Activated T-cell treated with anti-CD3 and anti-CD28 coated beads, Interleukin-2, amount 50 U/mL, for 72 hours (primary cell): ENCODE measurements at places on chromosomes 1 and 21. TPM values are rescaled to one million over a fixed set of nuclear protein-coding genes. Genes with fewer than 3 reads are reported as not detected.
A peak's percentile ranks its signal among the peaks of the same experiment; 100 is the strongest.

GRCh38 chr1:163401211-163401610 is 79.5 kb downstream of the NUF2 start:
- DNase-seq: no peak
- peaks cover 14% of the 10 kb centered on the region for H3K27me3 ChIP-seq
- H3K36me3 ChIP-seq: no peaks in the 10 kb centered on the region
- no peaks in the 10 kb centered on the region for H3K4me1 ChIP-seq

DNA sequence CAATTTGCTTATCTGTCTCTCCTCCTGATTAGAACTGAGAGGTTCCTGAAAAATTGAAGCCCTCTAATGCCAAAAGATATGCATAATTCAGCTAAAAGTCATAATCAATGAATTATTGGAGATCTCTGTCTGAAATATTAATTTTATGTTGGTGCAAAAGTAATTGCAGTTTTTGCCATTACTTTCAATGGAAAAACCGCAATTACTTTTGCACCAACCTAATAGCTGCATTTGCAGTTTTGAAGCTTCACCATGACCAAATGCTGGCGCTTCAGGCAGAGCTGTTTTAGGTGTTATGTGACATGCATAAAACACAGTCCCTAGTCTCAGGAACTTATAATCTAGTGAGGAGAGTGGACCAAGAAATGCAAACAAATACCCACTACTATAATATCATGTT is 29.7 kb upstream of the FASLG start:
- no peak overlapping the region for H3K4me3 ChIP-seq
- peaks cover 54% of the 10 kb centered on the region for H3K4me1 ChIP-seq
- H3K27me3 ChIP-seq: peaks cover 9% of the 10 kb centered on the region
- no peaks in the 10 kb centered on the region for H3K36me3 ChIP-seq

DNA sequence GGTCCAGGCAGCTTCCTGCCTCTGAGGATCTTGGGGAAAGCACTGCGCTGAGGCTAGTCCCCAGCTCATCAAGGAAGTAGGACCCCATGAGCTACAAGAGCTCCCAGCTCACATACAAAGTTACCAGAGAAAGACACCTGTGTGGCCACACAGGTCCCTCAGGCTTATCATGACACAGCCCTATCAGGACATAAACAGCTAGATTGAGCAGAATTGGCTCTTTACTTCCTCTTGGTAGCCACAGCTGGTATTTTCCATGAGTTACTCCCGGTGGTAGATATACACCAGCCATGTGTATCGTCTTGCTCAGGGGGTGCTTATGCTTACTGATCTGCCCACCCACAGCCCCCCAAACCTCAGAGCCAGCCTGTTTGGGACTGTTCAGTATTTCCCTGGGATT is 1.2 kb downstream of the LENEP start:
- H3K4me3 ChIP-seq: no peak overlapping the region
- H3K27me3 ChIP-seq: no peaks in the 10 kb centered on the region
- H3K27ac ChIP-seq: no peak overlapping the region
- no peak for DNase-seq
- peaks cover 32% of the 10 kb centered on the region for H3K4me1 ChIP-seq

Gene AKT3
- 32.6 TPM for total RNA-seq

Gene LAD1
- not detected for total RNA-seq

DNA sequence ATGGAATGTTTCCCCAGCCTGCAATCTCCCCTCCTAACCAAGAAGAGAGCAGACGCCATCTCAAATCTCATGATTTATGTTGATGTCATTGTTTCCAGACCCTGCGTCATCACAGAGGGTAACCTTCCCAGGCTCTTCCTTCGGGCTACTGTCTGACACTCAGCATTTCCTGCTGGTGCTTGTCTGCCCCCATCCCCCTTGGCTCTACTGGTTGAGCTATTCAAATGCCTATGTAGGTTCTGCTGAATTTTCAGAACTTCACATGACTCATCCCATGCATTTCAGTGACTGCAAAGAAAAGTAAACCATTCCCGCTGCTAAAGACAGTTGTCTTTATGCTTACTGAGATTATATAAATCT is 24.8 kb upstream of the ITPKB start:
- H3K4me3 ChIP-seq: peak overlapping the region; percentile 16
- H3K4me1 ChIP-seq: peaks cover 51% of the 10 kb centered on the region
- H3K27ac ChIP-seq: no peak overlapping the region
- no peaks in the 10 kb centered on the region for H3K36me3 ChIP-seq

DNA sequence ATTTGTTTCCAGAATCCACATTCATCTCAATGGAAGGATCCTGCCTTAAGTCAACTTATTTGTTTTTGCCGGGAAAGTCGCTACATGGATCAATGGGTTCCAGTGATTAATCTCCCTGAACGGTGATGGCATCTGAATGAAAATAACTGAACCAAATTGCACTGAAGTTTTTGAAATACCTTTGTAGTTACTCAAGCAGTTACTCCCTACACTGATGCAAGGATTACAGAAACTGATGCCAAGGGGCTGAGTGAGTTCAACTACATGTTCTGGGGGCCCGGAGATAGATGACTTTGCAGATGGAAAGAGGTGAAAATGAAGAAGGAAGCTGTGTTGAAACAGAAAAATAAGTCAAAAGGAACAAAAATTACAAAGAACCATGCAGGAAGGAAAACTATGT is 2.6 kb downstream of the GADD45A start:
- peak overlapping the region; percentile 4 for H3K4me3 ChIP-seq
- peaks cover 41% of the 10 kb centered on the region for H3K4me1 ChIP-seq
- peaks cover 16% of the 10 kb centered on the region for H3K36me3 ChIP-seq
- H3K27ac ChIP-seq: no peak overlapping the region

DNA sequence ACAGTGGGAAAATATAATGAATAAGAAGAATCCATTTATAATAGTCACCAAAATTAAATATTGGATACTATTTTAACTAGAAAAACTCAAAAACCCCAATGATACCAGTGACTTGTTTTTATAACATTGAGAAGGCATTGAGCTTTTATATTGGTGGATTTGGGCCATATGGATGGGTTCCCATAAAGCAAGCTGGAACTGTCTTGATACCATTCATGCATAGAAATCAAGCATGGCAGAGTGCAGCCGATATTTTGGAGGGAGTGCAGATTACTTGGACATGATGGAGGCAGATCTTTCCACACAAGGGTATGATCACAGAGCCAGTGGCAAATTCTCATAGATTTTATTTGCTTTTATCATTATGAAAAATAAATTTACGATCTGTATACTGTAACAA is 3.8 kb upstream of the RWDD3 start:
- H3K27ac ChIP-seq: no peak overlapping the region
- no peaks in the 10 kb centered on the region for H3K36me3 ChIP-seq
- no peak overlapping the region for H3K4me3 ChIP-seq
- H3K4me1 ChIP-seq: peaks cover 9% of the 10 kb centered on the region
- no peak for DNase-seq

Gene GJB5
- not detected for total RNA-seq

- no peak overlapping the region for H3K4me3 ChIP-seq
- no peak for DNase-seq
- no peaks in the 10 kb centered on the region for H3K4me1 ChIP-seq
- H3K36me3 ChIP-seq: no peaks in the 10 kb centered on the region
- H3K27me3 ChIP-seq: no peaks in the 10 kb centered on the region
Observed at GRCh38 chr1:236338096-236338495, 56.0 kb upstream of the EDARADD start.
